ENCODE measurements at places on chromosomes 1 and 21.
A peak's percentile ranks its signal among the peaks of the same experiment; 100 is the strongest.

DNA sequence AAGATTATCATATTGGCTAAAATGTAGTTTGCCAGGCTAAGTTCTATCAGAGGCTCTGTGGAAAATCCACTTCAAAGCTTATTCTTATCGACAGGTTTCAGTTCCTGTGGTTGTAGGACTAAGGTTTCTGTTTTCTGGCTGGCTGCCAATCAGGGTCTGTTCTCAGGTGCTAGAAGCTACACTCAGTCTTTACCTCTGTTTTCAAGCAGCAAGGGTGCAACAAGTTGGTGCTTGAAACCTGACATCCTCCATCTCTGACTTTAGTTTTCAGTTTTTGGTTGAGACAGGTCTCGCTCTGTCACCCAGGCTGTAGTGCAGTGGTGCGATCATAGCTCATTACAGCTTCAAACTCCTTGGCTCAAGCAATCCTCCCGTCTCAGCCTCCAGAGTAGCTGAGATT, 15.3 kb upstream of the TMCO2 start:
- DNase-seq, result no peak

DNA sequence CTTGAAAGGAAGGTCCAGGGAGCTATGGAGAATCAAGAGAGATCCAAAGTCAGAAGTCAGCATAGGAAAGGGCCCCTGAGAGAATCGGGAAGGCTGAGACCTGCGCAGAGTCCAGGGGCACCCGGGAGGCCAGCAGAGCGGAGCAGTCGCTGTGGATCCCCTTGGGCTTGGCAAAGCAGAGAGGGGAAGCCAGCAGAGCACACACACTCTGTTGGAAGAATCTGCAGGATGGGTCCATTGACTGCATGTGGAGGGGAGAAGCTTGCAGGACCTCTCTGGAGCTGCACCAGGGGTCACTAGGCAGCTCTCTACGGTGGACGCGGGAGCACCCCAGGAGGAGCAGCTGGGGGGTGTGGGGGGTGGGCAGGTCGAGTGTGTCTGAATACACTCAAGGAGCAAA, 6.4 kb downstream of the RIPK4 start:
- DNase-seq, result no peak

- DNase-seq, result no peak
Observed at GRCh38 chr1:3999941-4000735, 100.1 kb upstream of the C1orf174 start.

- no peak for DNase-seq
Observed at GRCh38 chr1:50603274-50604271, 180.3 kb upstream of the DMRTA2 start.

DNA sequence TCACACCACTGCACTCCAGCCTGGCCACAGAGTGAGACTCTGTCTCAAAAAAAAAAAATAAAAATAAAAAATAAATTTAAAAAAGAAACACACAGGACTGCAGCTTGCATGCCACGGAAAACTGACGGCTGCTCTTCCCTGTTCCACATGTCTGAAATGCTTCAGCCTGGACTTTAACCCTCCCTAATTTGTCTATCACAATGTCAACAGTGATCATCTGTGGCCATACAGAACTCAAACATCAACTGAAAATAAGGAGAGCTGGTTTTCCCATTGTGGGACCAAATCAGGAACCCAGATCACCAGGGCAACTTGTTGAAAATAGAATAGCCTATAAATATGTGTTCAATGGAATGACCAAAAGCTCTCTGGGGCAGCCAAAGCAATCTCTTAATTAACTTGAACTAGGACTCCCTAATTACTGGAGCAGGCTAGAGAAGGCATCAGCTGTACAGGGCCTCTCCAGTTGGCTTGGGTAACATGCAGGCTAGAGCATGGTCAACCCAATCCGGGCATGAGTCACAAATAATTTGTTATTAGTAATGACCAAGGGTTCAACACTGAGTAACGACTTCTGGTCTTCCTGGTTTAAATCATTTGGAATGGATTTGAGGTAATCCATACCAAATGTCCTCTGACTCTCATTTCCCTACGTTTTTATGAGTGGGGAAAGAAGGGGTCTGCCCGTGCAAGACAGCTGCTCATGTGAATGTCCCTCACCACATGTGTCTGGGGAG, 62.7 kb upstream of the KAZN start:
- no peak for DNase-seq

- no peak for DNase-seq
Observed at GRCh38 chr1:226365831-226366231, 42.1 kb downstream of the PARP1 start.

GRCh38 chr21:38824124-38824822, 18.5 kb downstream of the ETS2 start:
- no peak for DNase-seq

GRCh38 chr1:194055536-194055935, 869.1 kb upstream of the B3GALT2 start:
- no peak for DNase-seq

- no peak for DNase-seq
Observed at GRCh38 chr1:16088996-16089395, 15.5 kb upstream of the FAM131C start.

DNA sequence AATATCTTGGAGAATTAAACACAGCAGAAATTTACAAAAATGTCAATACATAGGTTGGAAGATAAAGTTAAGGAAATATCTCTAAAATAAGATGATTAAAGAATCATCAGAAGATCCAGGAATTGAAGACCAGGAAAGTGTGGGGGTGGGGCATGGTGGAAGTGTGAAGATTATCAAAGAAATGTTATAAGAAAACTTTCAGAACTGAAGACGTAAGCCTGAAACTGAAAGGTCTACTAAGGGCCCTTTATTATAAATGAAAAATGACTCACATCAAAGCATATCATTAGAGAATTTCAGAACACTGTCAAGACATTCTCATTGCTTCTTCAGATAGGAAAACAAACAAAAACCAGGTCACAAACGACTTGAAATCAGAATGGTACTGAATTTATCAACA, 92.4 kb upstream of the DPT start:
- DNase-seq, result no peak

GRCh38 chr1:59315529-59316463, 18.9 kb downstream of the FGGY start:
- no peak for DNase-seq

GRCh38 chr1:82264802-82265201, 464.1 kb downstream of the ADGRL2 start:
- DNase-seq, result no peak

DNA sequence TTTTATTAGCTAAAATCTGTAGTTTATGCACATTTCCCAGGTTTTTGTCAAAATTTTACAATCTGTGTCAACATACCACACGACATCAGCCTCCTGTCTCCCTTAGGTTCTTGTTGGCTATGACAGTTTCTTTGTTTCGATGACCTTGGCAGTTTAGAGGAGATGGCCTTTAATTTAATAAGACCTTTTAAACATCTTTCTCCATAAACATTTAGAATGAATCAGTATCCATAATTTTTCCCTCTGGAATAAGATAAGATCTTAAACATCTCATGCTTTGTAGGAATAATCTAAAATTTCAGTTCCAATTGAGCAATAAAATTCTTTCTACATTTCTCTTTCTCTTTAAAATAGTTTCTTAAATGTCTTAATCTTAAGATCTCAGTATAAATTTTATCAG, 28.7 kb upstream of the DYRK1A start:
- no peak for DNase-seq

DNA sequence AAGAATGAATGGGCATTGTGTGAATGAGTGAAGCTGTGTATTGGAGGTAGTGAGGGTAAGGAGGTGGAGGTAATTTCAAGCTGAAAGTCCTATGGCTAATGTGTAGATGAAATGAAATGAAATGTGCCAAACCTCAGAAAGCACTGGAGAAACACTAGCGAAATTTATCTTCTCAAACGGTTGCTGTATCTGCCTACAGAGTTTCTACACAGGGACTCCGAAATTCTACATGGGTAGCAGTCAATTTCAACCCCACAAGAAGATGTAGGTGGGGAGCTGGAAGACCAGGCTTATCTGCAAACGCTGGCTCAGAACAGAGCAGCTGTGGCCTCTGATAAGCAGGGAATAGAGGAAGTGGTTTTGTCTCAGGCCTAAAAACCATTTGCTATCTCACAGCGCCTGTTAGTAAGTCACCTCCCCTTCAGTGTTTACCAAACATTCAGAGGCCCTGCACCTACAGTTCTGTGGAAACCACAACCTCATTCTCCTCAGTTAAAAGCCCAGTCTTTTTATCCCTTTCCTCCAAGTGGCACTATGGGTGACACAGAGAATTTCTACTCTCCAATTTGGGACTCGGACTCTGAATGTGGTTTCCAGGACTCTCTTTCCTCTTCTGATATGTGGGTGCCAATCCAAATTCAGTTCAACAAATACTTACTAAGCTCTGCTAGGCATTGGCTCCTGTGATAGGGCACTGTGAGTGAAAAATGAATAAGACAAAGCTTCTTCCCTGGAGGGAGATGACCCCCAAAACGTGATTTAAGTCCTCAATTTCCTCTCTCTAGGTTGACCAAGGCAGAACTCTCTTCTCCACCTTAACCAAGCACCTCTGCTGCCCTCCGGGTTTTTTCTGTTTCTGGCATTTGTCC, 17.2 kb upstream of the SLAMF6 start:
- peak; percentile 88 for DNase-seq
